ENCODE measurements at places on chromosomes 3 and 15.

DNA sequence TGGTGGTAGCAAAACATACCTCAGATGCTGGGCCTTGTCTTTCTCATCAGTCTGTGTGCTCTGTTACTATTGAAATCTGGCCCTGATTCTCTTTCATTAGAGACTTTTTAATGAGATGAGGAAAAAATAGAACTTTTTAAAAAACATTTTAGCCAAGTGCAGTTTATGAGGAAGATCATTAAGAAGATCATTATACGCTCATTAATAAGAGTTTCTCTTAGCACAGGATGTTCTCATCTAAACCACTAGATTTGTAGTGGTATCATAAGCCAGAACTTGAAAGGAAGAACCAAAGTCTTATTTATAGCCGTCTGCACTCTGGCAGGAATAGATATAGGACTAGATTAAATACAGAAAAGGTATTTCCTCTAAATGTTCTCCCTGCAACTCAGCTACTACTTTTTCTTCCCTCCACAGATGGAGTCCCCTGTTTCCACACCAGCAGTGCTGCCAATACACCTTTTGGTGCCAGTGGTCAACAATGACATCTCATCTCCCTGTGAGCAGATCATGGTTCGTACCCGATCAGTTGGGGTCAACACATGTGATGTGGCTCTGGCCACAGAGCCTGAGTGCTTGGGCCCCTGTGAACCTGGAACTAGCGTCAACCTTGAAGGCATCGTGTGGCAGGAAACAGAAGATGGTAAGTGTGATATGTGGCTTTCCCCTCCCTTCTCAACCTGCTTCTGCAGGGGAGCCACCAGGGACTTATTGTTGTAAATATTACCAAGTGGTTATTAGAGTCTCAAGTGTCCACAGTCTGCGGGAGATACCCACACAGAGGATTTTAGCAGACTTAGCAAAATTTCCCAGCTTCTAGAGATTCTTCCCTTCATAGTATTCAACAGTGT is 152.8 kb downstream of the RBPMS2 start:
- DNase-seq = no peak

DNA sequence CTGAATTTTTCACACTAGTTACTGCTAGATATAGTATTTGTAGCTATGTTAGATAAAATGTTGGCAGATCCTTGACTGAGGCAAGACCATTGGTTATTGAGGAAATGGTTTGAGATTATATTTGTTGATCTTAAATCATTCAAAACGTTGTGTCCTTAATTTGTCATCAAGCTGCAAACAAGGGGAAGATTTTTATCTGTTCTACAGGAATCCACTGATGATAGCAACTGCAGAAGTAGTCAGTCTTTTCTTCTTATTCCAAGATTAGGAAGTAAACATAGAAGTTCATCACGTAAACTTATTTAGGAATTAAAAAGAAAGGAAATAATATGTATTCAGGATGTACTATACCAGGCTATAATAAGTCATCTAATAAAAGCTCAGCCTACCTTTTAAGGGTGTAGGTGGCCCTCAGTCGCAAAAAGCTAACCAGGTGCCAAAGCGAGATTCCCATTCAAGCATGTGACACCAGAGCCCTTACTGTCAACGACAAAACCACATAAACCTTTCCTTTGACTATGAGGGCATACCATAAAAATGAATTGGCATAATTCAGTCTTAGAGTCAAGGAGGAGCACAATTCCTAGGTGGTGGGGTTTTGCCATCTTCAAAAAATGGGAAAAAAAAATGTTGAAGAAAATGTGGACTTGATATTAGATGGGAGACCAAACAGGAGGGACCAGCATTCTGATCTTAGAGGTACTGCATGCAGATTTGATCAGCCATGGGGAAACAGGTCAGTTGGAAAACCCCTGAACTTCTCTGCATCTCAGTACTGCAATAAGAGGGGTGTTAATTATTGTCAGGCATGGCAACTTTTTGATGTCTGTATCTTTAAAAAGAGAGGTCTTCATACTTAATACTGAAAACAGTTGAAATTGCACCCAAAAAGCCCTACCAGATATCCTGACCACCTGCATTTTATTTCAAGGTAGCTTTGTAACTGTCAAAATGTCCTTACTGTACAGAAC is 212.5 kb upstream of the UBE2E1 start:
- DNase-seq = no peak

GRCh38 chr3:9279966-9280365 is 30.5 kb upstream of the SRGAP3 start:
- no peak for DNase-seq

DNA sequence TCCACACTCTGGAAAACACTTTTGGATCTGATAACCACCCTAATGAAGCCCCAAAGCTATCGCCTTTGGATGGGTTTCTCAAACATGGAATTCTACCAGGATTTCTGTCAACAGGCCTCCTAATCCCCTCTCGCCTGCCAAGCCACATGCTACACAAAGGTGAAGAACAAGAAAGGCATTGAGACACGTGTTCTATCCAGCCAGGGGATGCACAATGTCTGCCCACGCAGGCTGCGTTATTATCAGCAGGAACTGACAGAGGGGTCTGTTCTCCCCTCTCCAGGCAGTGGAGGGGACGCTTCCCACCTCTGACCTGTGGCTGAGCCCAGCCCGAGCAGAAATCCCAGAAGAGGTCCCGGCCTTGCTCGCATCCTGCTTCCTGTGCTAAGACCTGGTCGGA is 45.4 kb upstream of the THBS1 start:
- no peak for DNase-seq

- DNase-seq = peak; percentile 33
Observed at GRCh38 chr15:38699633-38700230, 135.1 kb upstream of the RASGRP1 start.

DNA sequence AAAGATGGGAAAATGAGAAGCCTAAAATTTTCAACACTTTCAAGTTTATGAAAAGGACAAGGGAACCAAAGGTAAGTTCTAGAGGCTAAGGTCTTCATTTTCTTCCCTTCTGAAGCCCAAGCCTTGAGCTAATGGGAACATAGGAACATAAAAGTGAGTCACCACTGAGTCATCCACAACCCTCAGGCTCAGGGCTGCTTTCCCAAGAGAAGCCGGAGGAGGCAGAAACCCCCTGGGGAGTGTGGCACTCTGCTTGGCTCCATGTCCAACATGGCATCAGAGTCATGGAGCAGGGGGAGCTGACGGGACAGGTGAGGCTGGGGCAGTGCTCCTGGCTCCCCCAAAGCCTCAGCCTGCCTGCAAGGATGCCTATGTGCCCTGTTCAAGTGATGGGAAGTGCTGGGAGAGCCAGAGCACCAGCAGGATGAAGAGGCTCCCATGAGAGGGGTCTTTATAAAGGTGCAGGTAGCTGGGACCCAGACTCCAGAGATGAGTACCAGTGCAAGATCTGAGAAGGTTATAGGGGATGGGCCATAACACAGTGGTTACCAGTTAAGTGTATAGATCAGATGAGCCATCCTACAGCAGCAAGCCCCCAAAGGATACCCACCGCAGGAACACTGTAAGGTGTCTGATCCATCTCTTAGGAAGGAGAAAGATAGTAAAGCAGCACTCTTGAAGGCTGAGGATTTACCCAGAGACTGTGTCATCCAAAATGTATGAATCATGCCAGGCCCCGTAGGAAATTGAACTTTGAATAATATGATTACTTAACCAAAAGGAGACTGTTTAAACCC is 31.8 kb upstream of the RYR3 start:
- DNase-seq = no peak

GRCh38 chr15:40500568-40501330 is 30.0 kb downstream of the CHST14 start:
- DNase-seq = no peak

- no peak for DNase-seq
Observed at GRCh38 chr15:77808075-77808474, 175.4 kb upstream of the LINGO1 start.

DNA sequence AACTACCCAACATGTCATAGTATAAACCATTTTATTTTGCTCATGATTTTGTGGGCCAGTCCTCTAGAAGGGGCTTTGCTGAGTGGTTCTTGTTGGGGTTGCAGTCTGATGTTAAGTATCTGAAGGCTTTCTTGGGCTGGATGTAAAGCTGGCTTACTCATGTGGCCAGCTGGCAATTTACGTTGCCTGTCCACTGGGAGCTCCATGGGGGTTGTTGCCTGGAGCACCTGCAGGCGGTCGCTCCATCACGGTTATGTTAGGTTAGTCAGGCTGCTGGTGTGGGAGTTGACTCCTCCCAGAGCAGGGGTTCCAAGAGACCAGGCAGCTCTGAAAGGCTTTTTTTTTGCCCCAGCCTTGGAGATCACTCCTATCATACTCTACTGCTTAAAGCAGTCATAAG is 98.1 kb downstream of the NR1D2 start:
- DNase-seq = no peak

DNA sequence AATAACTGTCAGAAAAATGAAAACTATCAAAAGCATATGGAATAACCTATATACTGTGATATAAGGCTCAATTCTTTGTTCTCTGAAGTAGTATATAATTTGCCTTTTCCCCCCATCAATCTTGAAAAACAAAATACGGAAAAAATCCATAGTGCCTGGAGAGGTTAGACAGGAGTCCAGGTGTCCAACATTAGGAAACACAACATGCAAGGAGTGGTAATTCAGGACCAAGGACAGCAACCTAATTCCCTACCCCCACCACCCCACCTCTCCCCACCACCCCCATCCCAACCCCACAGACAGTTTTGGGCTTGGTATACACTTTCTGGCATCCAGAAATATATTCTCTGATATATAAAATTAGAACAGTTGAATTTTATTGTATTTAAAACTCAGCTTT is 55.1 kb upstream of the SLC25A26 start:
- DNase-seq = no peak

DNA sequence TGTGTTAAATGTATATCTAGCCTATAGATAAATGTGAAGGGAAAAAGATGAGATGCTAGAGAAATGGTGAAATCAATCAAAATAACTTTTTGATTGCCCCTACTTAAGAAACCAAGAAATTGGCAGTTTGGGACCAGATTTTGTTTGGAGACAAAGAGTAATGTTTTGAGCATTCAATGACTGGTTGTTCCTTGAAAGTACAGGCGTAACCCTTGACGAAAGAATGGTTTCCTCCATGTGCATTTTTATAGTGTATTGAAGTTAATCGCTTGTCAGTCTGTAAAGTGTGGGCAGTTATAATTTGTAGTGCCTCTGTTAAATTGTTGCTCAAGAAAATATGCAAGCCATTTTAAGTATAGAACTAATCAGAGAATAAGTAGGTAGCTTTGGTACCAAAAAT is 1.2 kb downstream of the KIF23 start:
- DNase-seq = no peak

DNA sequence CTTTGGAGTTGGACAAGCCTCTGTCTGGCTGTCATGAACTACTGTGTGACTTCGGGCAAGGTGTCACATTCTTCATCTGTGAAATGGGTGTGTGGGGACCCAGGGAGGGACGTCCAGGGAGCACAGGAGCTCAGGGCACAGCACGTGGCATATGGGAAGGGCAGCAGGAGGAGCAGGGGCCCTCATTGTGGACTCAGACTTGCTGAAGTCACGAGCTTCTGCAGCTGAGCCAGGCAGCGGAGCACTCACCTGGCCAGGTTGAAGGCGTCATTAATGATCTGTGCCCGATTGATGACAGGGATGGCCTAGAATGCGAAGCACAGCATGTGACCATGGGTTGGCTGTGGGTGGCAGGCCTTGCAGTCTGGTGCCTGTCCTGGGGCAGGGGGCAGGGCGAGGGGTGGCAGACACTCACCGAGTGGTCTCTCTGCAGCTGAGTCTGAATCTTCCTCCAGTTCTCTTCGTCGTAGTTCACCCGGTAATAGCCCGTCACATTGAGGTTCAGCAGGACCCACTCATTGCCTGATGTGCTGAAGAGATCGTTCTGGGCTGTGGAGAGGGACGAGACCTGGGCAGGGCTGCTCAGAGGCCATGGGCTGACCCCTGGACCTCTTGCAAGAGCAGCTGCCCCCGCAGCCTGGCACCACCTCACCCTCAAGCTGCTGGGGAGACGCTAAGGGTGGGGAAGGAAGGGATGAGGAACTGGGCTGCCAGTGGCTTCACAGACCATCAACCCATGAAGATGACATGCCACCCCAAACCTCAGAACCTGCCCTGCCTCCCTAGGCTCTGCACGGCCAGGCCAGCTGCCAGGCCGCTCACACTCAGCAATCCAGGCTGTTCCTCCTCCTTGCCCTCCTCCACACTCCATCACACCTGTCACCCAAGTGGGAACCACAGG is 15.4 kb downstream of the ANPEP start:
- no peak for DNase-seq

GRCh38 chr3:28039234-28039633 is 202.2 kb upstream of the CMC1 start:
- DNase-seq = no peak

GRCh38 chr15:79804838-79805237 is 92.0 kb downstream of the MTHFS start:
- no peak for DNase-seq

DNA sequence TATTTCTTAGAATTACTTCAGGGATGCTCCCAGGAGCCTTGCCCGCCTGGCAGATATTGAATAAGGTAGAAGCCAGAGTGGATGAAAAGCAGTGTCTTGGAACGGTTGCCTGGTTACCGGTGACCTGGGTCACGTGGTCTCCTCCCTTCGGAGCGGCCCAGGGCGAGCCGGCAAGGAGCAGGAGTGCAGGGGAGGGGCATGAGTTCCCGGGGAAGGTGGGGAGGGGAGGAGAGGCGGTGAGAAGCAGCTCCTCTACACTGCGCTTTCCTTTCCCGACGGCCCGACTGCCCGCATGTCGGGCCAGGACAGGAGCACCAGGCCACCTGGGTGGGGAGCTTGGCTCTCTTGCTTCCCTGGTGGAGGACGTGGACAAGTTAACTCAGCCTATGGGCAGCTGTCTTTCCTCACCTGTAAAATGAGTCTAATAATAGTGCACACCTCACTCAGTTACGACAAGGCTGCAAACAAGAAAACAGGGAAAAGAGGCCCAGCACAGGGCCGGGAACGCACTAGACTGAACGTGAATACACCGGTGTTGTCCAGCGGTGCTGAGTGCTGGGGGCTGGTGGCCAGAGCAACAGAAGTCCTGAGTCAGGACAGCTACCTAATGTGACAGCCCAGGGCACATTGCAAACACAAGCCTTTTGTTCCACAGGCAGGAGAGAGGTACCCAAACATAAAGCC is 198.3 kb downstream of the ADAMTS9 start:
- peak; percentile 77 for DNase-seq

DNA sequence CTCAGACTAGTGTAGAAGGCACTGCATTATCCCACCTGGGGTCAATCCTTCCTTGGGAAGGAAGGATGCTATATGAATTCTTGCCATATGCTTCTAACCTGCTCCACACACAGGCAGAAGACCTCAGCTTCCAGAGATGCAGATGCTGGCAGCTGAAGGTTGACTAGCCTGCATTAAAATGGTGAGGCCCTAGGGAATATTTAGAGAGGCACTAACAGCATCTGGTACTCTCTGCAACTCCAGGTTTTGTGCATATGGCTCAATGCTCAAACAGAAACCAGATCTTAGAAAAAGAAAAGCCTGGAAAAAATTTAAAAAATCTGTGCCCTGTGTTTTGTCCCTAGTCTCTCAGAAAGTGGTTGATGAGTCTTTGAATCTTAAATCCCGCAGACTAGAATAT is 56.0 kb upstream of the MYRIP start:
- DNase-seq = no peak

GRCh38 chr3:102206511-102207031 is 228.2 kb upstream of the ZPLD1 start:
- no peak for DNase-seq

GRCh38 chr15:48592933-48593332 is 52.6 kb downstream of the FBN1 start:
- no peak for DNase-seq

All from NCI-H510A treated with DMSO at 0.1 percent for 48 hours (cell line).